ENCODE measurements at places on chromosomes 5 and 9. TPM values are rescaled to one million over a fixed set of nuclear protein-coding genes. Genes with fewer than 3 reads are reported as not detected.

DNA sequence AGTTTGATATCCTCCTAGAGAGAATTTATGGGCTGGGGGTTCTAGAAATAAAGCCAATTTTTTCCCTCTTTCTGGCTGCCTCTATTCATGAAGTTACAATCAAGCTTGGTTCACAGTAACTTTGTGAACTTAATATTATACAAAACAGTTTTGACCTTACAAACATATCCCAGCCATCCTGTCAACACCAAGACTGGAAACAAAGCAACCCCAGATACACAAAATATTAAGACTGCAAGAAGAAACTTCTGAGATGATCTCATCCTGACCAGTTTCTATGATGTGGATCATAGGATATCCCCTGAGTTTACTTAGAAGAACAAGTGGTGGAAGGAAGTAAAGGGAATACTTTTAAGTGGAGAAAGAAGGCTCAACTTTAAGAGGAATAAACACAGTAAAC is 28.3 kb upstream of the CER1 start:
- no peaks in the 10 kb centered on the region for H3K4me1 ChIP-seq
- H3K36me3 ChIP-seq = no peaks in the 10 kb centered on the region
- no peaks in the 10 kb centered on the region for H3K27me3 ChIP-seq
- H3K27ac ChIP-seq = no peak overlapping the region
- no peak overlapping the region for H3K4me3 ChIP-seq

ELAVL2 gene
- total RNA-seq = 0.27 TPM

NXNL2 gene
- total RNA-seq = 0.49 TPM

GRCh38 chr9:107547772-107548297 is 58.3 kb upstream of the KLF4 start:
- H3K27me3 ChIP-seq = no peaks in the 10 kb centered on the region
- H3K27ac ChIP-seq = no peak overlapping the region
- no peaks in the 10 kb centered on the region for H3K36me3 ChIP-seq
- H3K4me3 ChIP-seq = no peak overlapping the region

CDC14B gene
- 69.5 TPM for total RNA-seq

DNA sequence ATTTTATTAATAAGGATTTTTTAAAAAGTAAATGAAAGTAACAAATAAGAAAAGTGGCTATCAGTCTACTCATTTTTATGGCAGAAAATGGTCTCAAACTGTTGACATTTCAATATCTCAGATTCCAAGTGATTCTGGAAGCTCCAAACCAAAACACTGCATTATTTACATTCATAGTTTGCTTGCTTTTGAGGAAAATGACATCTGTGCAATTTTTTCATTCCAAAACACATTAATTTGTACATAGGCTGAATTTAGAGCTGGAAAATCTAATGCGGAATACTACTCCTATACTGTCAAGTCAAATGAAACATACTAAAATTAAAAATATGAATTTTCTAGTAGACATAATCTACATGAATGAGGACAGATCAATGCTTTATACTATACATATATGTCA is 1047.6 kb downstream of the CDH9 start:
- no peaks in the 10 kb centered on the region for H3K4me1 ChIP-seq
- no peak overlapping the region for H3K27ac ChIP-seq
- H3K27me3 ChIP-seq = no peaks in the 10 kb centered on the region
- no peak for DNase-seq
- H3K36me3 ChIP-seq = no peaks in the 10 kb centered on the region
- H3K4me3 ChIP-seq = no peak overlapping the region

CDKN2A gene
- total RNA-seq = 2.3 TPM

DNA sequence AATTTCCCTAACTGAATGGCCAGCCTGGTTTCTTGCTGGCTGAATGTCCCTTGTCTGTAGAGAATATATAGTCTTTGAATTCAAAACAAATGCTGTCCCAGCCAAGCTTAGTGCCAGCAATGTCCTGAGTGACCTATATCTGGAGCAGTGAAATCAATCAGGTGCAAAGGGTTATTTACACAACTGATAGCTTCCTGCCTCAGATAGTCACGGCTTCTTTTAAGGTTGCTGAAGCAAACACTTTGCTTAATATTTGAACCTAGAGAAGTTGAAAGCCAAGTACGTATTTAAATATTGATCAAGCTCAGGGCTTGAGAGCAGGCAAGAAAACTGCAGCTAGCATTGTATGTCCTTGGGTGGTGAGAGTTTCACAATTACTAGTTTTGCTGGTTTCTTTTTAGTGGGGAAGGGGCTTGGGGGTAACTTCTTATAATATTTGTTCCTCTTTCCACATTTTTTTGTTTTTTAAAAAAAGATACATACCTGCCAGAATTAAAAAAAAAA is 2.0 kb upstream of the ARHGEF28 start:
- H3K36me3 ChIP-seq = no peaks in the 10 kb centered on the region
- H3K27ac ChIP-seq = no peak overlapping the region
- DNase-seq = no peak
- H3K4me3 ChIP-seq = no peak overlapping the region

GRCh38 chr9:1469996-1470395 is 419.8 kb downstream of the DMRT2 start:
- no peak for DNase-seq
- H3K27me3 ChIP-seq = no peaks in the 10 kb centered on the region
- no peak overlapping the region for H3K27ac ChIP-seq
- H3K4me3 ChIP-seq = no peak overlapping the region

CENPP gene
- 1.5 TPM for total RNA-seq
